ENCODE measurements at places on chromosomes 16 and 17.

- no peak for DNase-seq
These were observed 180.8 kb downstream of the FTO start for GRCh38 chr16:53884748-53885147.

DNA sequence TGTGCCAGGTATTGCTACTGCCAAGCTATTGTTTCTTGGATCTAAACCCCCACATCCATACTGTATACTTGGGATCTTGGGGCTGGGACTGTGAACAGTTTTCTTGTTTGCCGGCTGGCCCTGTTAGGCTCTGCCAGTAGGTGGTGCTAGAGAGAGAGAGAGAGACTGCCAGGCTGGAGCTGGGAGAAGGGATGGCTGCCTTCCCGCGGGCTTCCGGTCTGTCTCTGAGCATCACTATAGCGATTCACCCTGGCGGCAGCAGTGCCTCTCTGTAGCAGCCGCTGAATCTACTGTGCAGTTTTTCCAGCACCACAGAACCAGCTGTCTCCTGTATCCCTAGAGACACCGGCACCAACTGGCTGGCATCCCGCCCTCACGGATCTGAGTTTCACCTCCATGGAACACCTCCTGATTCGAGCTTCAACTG lies 201.2 kb downstream of the UTP18 start:
- DNase-seq: peak; percentile 69

GRCh38 chr17:5640726-5641125 lies 56.4 kb upstream of the NLRP1 start:
- DNase-seq: no peak

GRCh38 chr16:49617710-49618330 lies 238.1 kb downstream of the ZNF423 start:
- no peak for DNase-seq

GRCh38 chr16:72934636-72935403 lies 113.1 kb downstream of the ZFHX3 start:
- no peak for DNase-seq

DNA sequence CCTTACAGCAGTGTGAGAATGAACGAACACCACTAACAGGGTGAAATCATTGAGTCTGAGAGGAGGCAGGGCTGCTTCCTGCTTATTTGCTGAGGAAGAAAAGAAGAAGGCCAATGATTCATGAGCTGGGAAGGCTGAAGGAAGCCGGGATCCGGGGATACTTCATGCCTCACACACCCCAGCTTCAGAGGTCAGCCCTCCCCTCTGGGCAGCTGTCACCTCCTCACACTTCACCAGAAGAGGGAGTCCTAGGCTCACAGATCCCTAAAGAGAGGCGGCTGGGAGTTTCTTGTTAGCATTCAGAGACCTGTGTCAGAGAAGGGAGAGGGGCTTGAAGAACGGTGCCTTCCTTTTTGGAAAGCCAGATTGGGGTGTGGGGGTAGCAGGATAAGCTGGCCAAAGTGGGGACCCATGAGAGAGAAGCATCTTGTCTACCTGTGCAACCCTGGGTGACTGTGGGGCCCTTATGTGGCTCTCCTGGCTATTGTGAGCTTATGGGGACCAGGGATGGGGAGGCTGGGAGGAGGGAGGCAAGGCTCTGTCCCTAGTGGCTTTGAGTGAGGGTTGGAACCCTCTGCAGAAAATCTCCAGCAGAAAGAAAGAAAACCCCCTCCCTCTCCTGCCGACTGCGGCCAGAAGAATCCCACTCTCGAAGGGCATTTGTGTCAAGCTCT lies 94.6 kb downstream of the RGS9 start:
- DNase-seq: peak; percentile 71

GRCh38 chr16:14509055-14509454 lies 121.0 kb downstream of the PARN start:
- DNase-seq: no peak

- DNase-seq: peak; percentile 5
These were observed 702 bp downstream of the NUDT21 start for GRCh38 chr16:56450275-56450985.

DNA sequence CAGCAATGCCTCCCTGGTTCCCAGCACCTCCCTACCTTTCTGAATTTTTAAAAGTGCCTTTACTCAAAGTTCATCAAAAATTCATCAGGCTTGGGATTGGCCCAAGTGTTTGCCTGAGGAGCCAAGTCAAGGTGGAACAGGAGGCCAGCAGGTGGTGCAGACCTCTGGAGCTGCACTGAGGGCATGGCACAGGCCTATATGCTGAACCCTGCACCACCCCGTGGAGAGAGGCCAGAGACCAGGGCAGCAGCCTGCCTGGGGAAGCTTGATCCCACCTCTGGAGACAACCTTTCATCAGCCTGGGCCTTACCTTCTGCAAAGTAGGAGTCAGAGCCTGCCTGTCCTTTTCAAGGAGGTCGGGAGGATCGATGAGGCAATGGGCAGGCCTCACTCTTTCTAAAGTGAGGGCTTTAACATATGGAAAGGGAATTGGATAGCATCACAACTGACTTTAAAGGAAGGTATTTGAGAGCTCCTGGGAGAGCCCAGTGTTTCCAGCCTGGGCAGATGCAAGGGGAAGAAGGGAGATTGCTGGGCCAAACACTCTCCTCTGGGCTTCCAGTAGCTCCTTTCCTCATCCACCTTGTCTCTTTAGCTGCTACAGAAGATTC lies 31.8 kb upstream of the TMEM132E start:
- no peak for DNase-seq
